HL-60 (cell line): ENCODE measurements at places on chromosomes 16 and 17.
A peak's percentile ranks its signal among the peaks of the same experiment; 100 is the strongest.

- no peak for DNase-seq
Measured at GRCh38 chr16:6375465-6376075, 957.1 kb upstream of the RBFOX1 start.

DNA sequence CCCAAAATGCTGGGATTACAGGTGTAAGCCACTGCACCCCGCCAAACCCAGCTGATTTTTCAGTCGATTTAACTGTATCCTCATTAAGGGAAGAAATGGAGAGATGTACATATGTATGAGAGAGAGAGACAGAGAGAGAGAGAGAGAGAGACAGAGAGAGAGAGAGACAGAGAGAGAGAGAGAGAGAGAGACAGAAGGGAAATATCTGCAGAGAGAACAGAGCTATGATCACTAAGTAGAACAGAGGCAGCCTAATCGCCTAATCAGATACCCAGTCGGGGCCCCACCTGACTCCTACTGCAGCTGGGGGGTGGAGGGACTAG is 70.0 kb downstream of the RBBP6 start:
- no peak for DNase-seq

GRCh38 chr17:72191921-72192799 is 71.3 kb downstream of the SOX9 start:
- DNase-seq: no peak

GRCh38 chr17:28576758-28577465 is at the start of gene ALDOC:
TSS of gene ALDOC (minus strand) at chr17:28576895. CDS start at chr17:28575532, 1,363 bp downstream.
- peak; percentile 86 for DNase-seq

DNA sequence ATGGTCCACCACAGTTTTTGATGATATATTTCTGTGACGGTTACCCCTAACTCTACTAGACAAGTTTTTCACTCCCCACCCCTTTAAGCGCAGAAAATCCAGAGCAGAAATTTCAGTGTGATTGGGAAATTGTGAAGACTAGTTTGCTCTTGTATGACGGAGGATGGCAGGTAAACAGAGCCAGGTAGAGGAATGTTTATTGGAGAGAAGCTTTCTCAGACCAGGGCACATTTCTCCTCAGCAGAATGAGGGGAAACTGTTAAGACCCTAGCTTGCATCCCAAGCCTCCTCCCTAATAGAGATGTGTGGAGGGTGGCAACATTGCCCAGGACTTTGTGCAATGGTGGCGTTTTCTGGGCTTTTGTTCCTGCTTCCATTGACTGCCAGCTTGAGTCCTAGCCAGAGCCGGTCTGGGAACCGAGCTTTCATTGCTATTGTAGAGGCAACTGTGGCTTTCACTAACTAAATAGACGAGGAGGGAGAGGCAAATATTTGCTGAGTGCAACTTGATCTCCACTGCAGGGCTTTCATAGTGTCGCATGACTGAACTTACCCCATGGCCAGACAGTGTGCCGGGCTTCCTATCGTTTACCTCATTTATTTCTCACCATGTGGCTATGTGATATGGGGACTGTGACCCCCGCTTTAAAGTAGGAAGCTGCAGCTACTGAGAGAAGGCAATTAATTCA is 159.6 kb upstream of the MPHOSPH6 start:
- no peak for DNase-seq

DNA sequence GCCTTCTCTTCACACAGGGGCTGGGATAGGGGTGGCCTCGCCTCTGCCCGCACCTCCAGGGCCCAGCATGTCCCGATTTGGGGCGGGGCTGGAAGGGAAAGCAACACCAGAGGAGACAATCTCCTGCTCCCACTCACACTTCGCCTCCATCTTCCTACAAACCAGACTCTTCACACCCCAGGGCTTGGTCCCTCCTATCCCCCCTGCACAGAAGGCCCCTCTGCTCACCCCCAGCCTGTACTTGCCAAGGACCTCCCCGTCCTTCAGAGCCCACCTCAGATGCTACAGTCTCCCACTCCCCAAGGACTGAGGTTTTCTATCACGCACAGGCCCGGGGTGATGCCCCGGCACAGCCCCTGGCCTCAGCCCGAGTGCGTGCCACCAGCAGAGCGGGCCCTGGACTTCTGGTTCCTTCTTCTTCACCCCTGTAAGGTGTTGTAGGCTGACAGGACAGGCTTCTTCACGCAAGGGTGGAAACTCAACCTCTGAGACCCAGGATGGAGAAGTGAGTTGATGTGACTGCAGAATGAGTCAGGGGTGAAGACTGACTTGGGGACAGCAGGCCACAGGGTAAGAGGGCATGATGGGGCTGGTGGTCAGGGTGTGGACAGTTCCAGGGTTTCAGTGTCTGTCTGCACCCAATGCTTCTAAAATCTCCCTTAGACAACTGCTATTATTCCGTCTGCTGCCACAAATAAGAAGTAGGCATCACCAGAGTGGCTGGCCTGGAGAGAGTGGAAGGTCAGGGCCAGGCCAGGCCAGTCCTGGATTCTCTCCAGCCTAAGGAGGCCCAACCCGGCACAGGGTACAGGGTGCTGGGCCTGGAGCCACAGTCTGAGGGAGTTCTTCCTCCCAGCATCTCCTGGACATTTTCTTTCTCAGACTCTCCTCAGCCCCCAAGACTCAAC is 2.5 kb downstream of the ITGAE start:
- DNase-seq: no peak

DNA sequence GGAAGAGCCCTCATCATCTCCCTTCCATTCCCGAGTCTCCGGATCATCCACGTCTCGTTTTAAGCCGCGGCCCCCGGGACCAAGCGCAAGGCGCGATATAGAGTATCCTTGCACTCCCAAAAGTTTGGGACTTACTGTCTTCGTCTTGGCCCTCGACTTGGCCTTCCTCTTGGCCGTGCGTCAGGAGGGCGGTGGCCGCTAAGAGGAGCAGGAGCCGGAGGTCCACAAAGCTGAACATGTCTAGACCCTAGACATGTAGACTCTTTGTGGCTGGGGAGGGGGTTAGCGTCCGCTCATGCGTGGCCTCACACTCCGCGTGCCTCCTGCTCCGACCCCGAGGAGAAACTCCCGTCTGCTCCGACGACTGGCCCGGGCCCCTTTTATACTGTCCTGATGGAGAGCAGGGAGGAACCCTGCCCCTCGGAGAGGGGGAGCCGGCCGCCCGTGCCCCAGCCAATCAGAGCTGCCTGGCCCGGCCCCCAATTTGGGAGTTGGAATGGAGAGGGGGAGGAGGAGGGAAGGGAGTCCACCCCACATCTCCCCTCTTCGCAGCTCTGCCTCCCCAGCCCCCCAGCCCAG is at the start of gene COL1A1:
Gene COL1A1 (minus strand): TSS at position 356 of the 579 bp plus-strand sequence. CDS start 118 bp downstream, at position 238.
- no peak for DNase-seq

- no peak for DNase-seq
Measured at GRCh38 chr17:78121801-78122215, 6.7 kb downstream of the TMC6 start.

DNA sequence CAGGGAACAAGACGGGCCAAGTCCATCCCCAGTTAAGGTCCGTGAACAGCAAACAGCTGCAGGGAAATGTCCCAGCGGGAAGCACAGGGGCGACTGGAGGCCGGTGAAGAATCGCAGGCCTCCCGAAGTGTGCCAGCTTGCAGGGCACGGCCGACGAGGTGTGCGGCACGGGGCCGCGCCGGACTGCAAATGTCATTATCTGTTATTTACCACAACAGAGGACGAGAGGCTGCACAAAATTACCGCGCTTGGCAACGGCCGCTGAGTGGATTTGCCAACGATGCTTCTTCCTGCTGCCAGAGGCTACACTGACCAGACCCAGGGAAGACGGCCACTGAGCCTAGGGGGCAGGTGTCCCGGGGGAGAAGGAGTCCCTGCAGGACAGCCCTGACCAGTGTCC is 53.1 kb downstream of the RPH3AL start:
- DNase-seq: no peak

GRCh38 chr16:70711211-70712031 is 25.6 kb upstream of the MTSS2 start:
- no peak for DNase-seq

GRCh38 chr17:35977509-35977908 is 3.8 kb downstream of the CCL16 start:
- DNase-seq: no peak

DNA sequence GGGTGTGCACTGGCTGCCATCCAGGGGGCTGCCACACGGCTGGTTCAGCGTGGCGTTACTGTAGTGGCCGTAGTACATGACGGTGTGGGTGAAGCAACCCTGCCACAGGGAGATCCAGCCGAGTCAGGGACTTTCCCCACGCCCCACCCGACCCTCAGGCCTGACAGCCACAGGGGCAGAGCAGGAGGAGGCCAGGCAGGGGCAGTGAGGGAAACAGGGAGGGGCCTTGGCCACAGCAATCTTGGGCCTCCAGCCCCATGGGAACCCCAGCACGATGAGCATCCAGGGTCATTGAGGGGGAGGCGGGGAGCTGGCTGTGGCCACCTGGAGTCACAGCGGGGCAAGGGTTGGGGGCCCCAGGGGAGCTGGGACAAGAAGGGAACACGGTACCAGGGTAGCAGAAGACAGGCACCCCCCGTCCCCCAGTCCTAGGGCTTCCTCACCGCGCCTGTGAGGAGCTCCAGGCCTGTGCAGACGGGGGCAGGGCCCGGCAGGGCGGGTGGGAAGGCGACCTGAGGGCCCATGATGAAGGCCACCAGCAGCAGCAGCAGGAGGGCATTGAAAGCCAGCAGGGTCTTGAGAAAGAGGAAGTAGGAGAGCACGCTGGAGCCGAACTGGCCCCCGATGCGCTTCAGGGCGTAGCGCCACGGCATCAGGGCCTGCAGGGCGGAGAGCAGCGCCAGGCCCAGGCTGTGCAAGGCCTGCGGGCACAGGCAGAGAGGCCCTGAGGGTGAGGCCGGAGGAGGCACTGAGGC is 4.3 kb downstream of the TMC6 start:
- DNase-seq: peak; percentile 89

GRCh38 chr17:17206913-17207335 is 791 bp upstream of the PLD6 start:
- no peak for DNase-seq

DNA sequence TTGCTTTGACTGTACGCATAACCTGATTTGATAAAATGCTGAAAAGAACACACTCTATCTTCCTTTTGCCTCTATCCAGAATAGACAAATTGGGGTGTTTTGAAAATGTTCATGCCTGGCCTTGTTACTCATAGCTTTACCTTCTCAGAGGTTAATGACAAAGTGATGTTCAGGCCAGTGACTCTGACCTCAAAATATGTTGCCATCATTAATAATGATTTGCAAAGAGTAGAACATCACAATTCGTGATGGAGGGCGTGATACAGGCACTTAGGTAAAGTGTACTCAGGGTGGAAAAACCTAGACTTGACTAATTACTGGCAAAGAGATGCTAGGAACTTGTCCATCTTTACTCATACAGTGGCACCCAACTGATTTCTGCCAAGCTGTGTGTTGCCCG is 656.6 kb upstream of the SOX9 start:
- no peak for DNase-seq

DNA sequence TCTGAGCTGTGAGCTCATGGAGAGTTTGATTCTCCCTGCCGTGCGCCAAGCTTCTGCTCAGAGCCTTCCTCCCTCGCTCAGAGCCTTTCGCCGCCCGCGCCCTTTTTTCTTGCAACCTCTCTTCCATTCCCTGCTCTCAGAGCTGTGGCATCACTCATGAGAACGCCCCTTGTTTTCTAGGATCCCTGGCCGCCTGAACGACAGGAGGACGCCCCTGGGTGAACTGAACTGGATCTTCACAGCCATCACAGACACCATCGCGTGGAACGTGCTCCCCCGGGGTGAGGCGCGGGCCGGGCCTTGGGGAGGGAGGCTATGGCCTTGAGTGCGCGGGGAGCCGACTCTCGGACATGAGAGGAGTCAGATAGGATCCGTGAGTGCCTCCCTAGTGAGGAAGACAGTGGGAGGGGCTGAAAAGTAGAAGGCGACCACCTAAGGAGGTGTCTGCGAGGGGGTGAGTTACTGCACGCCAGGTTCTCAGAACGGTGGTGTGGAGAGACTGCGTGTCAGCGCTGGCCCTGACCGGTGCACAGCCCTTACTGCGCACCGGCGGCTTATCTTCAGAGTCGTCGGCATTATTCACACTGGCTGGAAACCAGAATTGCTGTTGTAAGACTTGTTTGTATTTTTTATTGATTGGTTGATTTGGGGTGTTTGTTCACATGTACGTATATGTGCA is 169.5 kb upstream of the CHMP6 start:
- DNase-seq: no peak

DNA sequence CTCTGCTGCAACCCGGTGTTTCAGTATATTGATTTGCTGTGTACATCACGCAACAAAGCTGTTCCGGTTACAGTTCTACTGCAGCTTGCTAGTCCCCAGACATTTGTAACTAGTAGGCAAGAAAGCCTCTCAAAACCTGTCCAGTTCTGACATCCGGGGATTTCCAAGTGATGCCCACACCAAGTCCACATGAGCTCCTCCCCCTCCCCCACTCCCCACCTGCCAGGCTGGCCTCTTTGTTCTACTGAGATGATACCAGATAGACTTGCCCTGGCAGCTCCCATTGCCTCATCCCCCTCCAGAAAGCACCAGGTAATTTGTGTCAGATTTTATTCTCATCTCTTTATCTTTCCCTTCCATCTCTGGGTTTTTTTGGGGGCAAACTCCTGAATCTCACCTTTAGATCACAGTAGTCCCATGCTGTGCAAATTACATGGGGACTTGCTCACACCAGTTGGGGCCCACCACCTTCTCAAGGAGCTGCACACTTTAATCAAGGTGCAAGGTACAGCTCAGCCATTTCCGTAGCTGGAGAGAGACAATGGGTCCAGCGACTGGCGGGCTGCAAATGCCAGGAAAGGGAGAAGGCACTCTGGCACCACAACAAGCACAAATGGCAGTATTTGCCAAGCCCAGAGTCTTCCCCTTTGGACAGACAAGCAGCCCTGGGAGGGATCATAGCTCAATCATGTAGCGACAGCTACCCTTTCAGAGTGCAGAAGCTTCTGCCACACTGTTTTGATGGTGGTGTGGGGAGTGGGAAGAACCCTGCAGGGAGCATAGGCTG is 183.1 kb downstream of the CYLD start:
- DNase-seq: no peak
